H7 (cell line): ENCODE measurements at places on chromosomes 12 and 14.
A peak's percentile ranks its signal among the peaks of the same experiment; 100 is the strongest.

DNA sequence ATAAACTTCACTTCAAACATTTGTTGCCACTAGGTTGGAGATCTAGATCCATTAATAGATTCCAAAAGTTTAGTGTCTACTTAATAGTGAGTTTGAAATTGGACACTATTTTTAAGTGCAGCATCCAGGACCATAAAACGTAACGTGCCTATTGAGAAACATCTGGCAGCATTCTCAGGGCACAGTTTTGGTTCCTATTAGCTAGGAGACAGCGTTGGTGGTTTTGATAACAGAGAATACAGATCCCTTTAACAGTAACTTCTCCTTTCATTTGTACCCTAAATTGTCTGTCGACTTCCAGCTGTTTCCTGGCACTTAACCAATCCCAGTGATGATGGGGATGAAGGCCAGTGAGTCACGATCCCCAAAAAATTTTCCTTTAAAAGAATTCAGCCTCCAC lies 25.8 kb downstream of the KCNK10 start:
- no peak for DNase-seq

DNA sequence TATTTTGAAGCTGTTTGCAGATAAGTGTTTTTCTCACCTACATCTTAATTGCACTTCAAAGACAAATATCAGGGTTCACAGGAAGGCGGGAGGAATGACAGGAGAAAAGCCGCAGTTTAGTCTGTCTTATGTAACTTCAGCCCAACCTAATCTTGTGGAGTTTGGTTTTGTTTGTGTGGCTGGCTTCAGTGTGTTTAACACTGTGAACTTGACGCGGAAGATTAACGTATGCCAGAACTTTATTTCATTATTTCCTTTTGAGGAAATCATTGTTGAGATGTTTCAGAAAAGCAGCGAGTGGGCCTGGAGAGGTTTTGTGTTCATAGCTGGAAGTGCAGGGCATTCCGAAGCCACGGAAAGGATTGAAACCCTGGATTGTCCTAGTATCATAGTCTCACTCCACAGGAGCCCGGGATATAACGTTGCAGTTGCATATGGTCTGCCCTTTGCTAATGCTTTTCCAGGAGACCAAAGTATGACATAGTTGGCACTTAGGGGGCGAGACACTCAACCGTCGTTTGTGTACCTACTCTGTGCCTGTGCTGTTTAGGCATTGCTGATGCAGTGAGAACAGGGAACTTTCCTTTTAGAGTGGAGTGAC lies 2.0 kb downstream of the PELI2 start:
- no peak for DNase-seq

DNA sequence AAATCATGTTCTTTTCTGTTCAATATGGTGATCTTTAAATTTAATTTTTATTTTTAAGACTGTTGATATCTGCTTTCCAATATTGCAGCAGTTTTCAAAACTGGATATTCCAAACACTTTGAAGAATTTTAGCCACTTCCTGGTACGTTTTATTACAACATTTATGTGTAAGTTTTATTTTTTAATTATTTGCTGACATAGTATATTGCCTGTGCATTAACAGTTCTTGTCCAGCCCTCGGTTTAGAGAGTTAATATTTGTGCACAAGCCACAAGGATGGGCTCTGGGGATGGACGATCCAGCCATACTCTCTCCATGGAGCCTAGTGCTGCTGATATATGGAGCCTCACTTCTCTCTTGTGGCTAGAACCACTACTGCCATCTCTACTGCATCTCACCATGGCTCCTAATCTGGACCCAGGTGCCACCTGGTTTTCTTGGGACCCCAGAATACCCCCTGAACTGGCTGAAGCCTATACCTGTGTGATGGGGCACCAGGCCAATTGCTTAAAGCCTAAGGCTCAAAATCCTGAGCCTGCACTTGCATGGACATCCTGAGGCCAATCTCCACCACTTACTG lies 262.5 kb downstream of the RASSF9 start:
- DNase-seq, result no peak

DNA sequence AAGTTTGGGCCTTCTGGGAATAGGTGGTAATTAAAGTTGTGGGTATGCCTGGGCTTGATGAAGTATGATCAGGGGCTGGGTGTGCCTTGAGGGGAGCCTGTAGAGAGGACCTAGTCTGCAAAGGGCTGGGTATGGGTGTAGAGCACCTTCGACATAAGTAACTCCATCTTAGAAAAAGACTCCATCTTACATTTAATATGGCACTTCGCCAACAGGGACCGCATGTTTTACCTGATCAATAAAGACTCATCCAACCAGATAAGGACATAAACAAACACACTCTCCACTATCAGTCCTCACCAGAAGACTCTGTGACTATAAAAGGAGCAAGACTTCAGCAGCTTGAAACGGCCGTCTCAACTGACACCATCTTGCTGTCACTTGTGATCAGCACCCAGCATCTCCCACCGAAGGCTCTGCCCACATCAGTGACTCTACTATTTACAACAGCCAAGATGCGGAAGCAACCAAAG lies 23.5 kb upstream of the GPR68 start:
- DNase-seq, result no peak

DNA sequence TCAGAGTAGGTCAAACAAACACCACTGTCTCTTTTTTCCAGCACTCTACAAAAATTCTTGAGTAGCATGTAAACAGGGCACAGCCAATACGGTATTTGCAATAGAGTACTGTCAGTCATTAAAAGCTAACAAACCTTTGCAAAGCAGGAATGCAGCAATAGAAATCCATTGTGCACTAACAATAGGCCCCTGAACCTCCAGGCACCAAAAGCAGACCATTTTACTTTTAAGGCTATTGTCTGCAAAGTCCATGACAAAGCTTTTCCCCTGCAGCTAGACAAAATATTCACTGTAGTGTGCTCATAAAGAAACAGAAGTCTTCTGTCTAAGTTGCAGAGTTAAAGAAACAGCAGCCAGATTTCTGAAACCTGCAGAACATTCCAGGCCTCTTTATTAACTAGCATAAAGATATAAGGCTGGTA lies 191.9 kb downstream of the SOX5 start:
- DNase-seq, result no peak

GRCh38 chr14:20219033-20219432 lies 4.5 kb upstream of the OR11H6 start:
- no peak for DNase-seq

- peak; percentile 5 for DNase-seq
These were observed 50.2 kb downstream of the TTLL5 start for GRCh38 chr14:75711105-75711795.

DNA sequence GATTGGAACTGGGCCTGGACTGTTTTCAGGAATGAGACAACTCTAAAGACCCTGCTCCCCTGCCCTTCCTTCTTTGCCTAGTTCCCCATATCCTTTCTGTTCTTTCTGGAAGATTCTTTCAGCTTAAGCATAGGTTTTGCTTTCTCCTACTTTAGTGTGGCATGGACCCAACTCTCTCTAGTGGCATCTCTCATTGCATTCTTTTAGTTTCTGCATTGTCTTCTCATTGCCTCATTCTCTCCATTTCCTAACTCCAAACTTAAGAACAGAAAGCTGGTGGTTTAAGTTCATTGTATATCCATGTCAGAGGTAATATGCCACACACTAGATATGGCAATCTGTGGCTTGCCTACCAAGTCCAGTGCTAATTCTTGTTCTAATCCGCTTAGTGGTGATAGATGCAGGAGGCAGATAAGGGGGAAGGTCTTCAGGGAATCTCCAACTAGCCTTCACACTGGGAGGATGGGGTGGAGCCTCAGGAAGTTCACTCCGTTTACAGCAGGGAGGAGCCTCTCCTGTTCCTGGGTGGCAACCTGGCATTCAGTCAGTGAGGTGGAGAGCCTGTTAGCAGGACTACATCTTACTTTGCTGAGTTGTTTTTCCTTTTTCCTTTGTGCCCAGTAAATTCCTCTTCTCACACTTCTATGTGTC lies 165.1 kb upstream of the LMNTD1 start:
- DNase-seq, result no peak

GRCh38 chr12:67592228-67593011 lies 56.1 kb upstream of the DYRK2 start:
- no peak for DNase-seq

DNA sequence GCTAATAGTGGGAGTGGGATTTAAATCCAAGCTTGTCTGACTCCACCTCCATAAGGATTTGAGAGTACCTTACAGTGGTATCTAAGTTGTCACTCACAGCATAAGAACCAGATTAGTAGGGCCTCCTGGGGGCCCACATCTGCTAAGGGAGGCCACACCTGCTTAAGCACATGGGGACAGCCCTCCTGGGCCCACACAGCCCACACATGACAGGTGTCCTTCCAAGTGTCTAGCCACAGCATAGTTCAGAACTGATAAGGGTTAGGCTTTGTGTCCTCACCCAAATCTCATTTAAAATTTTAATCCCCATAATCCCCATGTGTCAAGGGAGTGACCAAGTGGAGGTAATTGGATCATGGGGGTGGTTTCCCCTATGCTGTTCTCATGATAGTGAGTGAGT lies 186.0 kb upstream of the HMGA2 start:
- DNase-seq, result no peak

- no peak for DNase-seq
These were observed 51.2 kb downstream of the PPFIBP1 start for GRCh38 chr12:27575090-27575761.
